ENCODE measurements at places on chromosomes 2 and 18.
A peak's percentile ranks its signal among the peaks of the same experiment; 100 is the strongest.

- no peak for DNase-seq
Measured at GRCh38 chr2:162477011-162477410, 133.1 kb downstream of the GCA start.

GRCh38 chr18:39681061-39681460 lies 2115.5 kb upstream of the CELF4 start:
- DNase-seq, result peak; percentile 47

DNA sequence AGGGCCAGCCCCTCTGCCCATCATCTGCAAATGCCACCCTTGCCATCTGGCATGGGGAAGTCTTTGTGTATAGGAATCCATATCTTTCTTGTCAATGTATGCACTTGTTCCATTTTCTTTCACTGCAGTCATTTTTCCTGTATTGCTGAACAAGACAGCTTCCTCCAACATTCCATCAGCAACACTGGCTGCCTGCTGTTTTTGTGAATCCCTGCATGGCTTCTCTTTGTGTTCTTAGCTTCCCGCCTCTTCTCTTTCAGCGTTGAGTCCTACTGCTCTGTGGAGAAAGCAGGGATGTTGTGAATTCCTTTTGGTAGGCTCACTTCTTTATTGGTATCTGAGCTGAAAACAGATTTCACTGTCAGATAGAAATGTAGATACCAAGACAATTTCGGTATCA lies 150.0 kb downstream of the LPIN1 start:
- no peak for DNase-seq

GRCh38 chr2:61065714-61066709 lies at the start of gene SANBR:
TSS of gene SANBR (plus strand) at chr2:61065871. CDS start at chr2:61070351, 4,480 bp downstream.
- peak; percentile 82 for DNase-seq

- DNase-seq, result no peak
Measured at GRCh38 chr2:197596766-197597165, 78.6 kb downstream of the RFTN2 start.

DNA sequence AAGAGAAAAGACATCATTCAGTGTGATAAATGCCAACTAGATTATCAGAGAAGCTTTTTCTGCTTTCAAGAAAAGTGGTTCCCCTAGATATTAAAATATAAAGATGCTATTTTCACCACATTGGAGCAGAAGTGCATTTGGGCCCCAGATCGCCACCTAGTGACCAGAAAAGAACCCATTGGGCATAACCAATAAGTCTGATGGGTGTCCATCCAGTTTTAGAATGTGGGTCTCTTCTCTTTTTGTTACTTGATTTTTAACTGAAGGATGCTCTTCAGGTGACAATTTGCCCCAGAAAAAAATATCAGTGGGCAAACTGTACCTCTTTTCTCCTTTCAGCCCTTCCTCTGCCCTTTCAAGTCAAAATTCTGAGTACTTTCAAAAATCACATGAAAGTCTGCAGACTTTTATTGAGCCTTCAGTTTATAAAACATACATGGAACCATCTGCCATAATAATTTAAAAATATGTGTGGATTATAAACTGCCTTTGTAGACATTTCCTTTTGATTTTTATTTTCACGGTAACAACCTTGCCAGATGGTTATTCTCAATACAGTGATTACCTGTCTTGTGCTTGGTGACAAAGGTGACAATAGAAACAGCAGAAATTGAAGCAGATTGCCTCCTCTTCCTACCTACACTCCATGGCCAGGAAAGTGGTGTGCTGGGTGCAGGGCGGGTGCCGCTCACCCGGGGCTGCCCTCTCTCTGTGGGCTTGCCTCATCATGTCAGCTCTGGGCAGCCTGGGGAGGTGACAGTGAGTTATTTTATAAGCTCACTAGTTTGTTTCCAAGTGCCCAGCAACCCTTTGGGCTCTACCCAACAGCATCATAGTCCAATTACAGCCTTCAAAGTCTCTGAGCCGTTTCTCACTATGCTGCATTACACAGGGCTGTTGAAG lies 124.5 kb downstream of the DCDC2C start:
- DNase-seq, result peak; percentile 3
